ENCODE measurements at places on chromosomes 11 and 22.

- DNase-seq, result peak; percentile 63
Observed at GRCh38 chr11:61797263-61797944, 4.7 kb downstream of the FEN1 start.

DNA sequence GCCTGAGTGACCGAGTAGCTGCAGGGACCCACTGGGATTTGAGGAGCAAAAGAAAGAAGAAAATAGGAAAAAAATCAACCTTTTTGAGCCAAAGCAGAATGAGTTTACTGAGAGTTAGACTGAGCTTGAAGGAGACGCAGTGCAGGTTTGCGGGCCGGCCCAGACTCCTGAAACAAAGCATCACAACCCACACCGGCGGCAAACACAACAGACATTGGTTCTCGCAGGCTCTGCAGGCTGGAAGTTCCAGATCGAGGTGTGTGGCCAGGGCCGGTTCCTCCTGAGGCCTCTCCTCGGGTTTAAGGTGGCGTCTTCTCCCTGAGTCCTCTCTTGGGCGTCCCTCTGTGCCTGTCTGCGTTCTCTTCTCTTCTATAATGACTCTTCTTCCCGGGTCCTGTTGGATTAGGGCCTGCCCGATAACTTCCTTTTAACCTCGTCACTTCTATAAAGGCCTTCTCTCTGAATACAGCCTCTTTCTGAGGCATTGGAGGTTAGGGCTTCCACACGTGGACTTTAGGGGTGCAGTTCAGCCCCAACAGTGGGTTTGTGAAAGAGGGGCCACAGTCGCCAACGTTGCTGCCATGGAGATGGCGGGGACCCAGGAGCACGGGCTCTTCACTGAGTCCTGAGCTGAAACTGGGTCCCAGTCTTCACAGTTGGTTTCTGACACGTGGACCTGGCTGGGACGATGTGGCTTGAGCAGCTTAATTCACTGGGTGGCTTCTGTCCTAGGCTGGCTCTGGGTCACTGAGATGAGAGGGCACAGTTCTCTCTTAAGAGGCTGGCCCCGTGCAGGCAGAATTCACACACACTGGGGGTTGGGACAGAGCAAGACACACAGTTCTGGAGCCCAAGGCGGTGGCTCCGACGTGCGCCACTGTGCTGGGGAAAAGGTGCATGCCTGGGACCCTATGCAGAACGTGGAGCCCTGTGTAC, 1047.7 kb downstream of the BRD1 start:
- no peak for DNase-seq

DNA sequence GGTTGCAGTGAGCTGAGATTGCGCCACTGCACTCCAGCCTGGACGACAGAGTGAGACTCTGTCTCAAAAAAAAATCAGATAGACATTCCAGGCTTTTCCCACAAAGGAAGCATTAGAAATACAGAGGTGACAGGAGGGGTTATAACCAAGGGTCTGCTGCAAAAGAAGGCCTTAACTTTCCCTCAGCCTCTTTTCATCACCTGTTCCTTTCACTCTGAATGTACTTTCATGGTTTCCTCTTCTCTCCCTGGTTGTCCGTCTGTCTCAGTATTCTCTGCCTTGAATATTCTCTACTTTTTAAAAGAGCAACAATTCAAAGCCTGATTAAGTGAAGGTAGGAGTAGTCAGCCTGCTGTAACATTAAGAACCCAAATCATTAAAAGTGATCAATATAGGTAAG, 50.2 kb downstream of the CELF1 start:
- DNase-seq, result no peak

DNA sequence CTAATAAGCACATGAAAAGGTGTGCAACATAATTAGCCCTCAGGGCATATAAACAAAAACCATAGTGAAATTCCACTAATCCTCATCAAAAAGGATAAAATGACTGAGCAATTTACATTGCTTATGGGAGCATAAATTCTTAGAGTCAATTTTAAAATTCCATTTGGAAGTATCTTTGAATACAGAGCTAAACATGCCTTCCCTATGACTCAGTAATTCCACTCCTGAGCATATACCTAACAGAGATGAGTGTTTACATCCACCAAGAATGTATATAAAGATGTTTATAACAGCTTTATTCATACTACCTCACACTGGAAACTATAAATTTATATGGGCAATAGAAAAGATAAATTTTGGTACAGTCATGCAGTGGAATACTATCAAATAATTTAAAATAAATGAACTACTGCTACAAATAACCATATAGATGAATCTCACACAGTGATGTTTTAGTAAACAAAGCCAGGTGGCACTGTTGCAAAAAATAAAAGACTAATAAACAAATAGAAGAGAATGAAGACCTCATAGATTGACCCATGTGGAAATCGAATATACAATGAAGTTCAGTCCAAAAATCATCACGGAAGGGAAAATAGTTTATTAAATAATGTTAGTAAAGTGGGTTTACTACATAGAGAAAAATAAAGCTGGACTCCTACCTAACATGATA, 8.2 kb upstream of the OR2D2 start:
- no peak for DNase-seq

DNA sequence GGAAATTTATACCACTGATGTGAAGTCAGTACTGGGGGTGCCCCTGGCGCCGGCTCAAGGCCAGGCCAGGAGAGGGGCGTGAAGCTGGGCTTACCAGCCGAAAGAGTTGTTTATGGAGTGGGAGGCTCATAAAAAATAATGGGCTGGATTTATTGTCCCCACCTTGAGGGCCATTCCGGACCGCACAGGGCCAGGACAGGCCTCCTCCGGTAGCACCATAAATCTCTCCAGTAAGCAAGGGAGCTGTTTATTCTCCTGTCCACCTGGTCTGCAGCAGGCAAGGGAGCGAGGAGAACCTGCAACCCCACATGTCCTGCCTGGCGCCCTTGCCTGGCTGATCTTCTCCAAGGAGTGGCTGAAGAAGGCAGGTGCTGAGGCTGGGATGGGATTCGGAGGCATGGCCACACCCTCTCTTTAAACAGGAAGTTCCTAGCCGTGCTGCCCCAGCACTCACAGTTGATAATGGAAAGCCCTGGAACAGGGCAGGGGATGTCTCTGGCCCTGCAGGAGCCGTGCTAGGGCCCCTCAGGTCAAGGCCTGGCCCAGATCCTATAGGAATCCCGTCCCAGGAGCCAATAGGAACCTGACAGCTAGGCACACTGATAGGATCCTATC, 65.1 kb downstream of the SCUBE1 start:
- no peak for DNase-seq

DNA sequence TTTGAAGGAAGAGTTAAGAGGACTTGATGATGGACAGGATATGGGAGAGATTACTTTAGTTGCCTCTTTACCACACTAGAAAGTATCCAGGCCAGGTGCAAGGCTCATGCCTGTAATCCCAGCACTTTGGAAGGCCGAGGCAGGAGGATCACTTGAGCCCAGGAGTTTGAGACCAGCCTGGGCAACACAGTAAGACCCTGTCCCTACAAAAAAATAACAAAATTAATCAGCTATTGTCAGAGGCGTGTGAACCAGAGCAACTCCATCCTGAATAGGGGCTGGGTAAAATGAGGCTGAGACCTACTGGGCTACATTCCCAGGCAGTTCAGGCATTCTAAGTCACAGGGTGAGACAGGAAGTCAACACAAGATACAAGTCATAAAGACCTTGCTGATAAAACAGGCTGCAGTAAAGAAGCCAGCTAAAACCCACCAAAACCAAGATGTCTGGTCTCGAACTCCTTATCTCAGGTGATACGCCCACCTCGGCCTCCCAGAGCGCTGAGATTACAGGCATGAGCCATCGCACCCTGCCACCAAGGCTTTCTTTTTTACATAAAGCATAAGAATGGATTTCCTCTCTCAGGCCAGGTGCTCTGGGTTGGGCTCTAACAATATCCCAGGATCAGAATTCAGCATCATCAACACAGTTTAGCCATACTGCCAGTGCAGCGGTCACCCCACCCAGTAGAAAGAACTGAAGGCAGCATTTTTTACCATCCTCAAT, 17.8 kb downstream of the PI4KA start:
- DNase-seq, result no peak

DNA sequence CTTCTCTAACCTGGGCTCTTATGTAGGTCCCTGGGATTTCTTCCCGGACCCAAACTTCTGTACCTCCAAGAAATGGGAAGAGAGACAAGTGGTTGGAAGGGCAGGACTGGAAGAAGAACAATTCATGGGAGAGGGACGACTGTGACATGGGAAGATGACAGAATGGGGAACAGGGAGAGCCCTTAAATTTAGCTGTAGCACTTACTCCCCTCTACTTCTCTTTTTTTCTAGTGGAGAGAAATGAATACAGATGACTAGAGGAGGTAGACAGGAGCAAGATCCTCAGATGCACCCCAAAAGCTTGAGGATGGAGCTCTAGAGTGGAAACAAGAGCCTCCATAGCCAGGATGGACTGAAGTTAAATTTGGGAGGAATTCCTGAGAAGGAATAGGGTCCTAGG, 2.3 kb downstream of the RHOG start:
- no peak for DNase-seq

GRCh38 chr11:71140206-71140919, 112.0 kb downstream of the SHANK2 start:
- DNase-seq, result no peak

- no peak for DNase-seq
Observed at GRCh38 chr22:37172266-37173245, 15.5 kb downstream of the C1QTNF6 start.

DNA sequence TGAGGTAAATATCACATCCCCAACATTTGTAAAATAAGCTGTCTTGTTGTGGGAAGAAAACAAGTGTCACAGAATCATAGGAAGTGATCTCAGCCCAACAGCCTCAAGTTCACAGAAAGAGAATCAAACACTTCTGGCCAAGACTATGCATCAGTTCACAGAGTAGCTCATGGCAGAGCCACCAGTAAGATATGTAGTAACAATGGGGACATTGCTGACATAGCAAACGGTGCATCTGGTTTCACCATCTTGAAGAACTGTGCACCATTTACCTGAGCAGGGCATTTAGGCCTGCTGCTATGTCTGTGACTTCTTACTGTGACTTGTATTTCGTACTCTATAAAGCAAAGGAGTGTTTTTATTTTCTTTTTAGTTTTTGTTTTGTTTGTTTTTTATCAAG, 585.3 kb upstream of the FAT3 start:
- no peak for DNase-seq

GRCh38 chr22:33519071-33519973, 401.0 kb downstream of the LARGE1 start:
- peak; percentile 10 for DNase-seq

- DNase-seq, result no peak
Observed at GRCh38 chr11:102985850-102986249, 30.3 kb upstream of the MMP13 start.

- DNase-seq, result no peak
Observed at GRCh38 chr11:117903505-117904382, 25.5 kb downstream of the TMPRSS13 start.

GRCh38 chr11:47071791-47072261, 104.9 kb downstream of the ARFGAP2 start:
- DNase-seq, result no peak

GRCh38 chr11:77758331-77758730, 62.2 kb downstream of the RSF1 start:
- no peak for DNase-seq

- DNase-seq, result no peak
Observed at GRCh38 chr11:115958089-115959000, 454.1 kb upstream of the CADM1 start.

GRCh38 chr22:48669986-48670716, 1157.5 kb downstream of the BRD1 start:
- no peak for DNase-seq

GRCh38 chr22:27507935-27508526, 293.5 kb downstream of the MN1 start:
- no peak for DNase-seq

- DNase-seq, result no peak
Observed at GRCh38 chr11:117009905-117010605, 88.2 kb downstream of the SIK3 start.

DNA sequence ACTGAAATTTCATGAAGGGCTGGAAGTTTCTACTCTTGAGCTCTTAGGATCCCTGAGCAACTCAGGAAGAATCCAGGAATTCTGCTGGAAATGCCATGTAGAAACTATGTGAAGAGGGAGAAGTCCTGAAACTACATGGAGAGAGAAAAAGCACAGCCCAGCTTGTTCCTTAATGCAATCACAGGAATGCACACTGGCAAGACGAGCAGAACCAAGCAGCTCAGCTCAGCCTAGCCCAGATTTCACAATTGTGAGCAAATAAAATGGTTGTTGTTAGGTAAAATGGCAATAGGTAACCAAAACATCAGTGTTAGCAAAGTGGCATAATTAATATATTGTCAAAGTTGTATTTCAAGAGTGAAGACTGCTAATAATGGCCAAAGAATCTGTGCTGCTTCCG, 28.1 kb downstream of the ZNF214 start:
- DNase-seq, result no peak

GRCh38 chr11:764322-765024, 12.8 kb downstream of the GATD1 start:
- no peak for DNase-seq

DNA sequence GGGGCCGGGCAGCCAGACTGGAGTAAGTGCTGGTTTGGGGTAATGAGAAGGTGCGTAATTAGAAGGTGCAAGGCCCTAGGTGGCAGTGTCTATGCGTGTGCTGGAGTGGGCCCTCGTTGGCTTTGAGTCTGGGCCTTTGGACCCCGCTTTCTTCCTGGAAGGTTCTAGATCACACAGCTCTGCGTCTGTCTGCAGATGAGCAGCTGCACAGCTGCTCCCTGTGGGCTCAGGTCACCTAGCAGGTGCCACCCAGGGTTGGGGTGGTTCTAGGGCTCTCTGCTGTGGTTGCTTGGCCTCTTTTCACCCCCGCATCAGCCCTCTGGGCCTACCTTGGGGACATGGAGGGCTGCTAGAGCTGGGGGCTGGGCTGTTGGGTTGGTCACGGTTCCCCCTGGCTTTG, 10.3 kb downstream of the RELT start:
- DNase-seq, result no peak

DNA sequence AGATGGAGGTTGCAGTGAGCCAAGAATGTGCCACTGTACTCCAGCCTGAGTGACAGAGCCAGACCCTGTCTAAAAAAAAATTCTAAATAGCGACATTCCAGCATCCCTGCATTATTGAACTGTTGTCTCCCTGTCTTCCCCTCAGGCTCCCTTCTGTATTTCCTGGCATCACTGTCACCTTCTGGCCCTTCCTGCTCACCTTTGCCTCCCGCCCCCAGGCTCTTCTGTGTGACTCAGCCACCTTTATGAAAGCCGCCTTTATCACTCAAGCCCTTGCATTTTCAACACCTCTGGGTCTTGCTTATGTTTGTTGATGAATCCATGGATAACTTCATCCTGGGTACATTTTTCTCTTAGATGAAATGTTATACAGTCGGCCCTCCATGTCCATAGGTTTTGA, 21.1 kb downstream of the UBASH3B start:
- no peak for DNase-seq

DNA sequence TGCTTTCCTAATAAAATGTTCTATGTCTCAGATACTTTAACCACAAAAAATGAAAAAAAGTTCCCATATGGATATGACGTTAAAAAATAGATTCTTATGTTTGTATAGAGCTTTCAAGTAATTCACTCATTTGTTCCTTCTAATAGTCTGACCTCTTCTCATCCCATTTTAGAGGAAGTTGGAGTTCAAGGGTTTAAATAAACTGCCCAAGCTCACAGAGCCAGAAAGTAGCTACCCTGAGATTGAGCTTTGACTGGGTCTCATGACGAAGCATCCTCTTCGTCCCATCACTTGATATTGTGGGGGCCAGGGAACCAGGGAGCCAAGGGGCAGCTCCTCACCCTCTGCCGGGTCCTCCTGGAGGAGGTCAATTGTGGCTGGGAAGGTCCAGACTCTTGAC, 116.3 kb downstream of the CCDC81 start:
- DNase-seq, result no peak

Data from GDM1 (cell line).